ENCODE measurements at places on chromosomes 11 and 22. TPM values are rescaled to one million over a fixed set of nuclear protein-coding genes. Genes with fewer than 3 reads are reported as not detected.

GRCh38 chr11:6864438-6864837 is 1.6 kb downstream of the OR10A2 start:
- H3K36me3 ChIP-seq = no peaks in the 10 kb centered on the region
- H3K27me3 ChIP-seq = peaks cover 6% of the 10 kb centered on the region
- H3K4me1 ChIP-seq = no peaks in the 10 kb centered on the region
- H3K27ac ChIP-seq = no peak overlapping the region
- H3K4me3 ChIP-seq = no peak overlapping the region

- no peak overlapping the region for H3K27ac ChIP-seq
- no peak overlapping the region for H3K4me3 ChIP-seq
- H3K4me1 ChIP-seq = peaks cover 22% of the 10 kb centered on the region
These were observed 40.9 kb downstream of the EXT2 start for GRCh38 chr11:44136176-44136945.

DNA sequence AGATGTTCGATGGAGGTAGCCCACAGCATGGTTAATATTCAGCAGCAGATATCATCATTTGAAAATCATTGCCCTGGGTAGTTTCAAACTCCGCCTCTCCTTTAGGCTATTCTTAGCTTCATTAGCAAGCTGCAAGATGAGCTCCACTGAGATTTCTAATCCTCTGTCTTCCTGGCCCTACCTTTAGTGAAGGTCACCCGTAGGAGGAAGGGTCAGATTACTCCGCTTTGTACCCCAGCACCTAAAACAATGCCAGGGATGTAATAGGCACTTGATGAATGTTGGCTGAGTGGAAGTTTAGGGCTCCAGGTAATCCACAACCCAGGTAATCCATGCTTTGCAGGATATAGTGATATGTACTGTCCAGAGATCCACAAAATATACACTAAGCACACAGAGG is 260.1 kb upstream of the MTNR1B start:
- peaks cover 37% of the 10 kb centered on the region for H3K4me1 ChIP-seq
- no peak overlapping the region for H3K27ac ChIP-seq
- DNase-seq = no peak

DNA sequence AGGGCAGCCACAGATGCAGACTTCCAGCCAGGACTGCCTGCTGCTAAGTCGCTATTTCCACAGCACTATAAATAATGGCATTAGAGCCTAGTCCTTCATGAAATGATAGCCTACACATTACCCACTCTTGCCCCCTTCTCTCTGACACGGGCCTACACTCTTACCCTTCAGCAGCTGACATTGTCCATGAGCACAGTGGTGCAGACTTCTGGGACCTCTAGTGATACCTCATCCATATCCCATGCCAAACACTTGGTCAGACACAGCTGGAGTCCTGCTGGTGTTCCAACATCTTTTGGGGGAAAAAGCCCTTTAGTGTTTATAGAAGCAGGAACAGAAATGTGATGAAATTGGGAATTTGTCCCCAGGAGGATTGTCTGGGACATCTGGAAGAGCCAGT is 43.4 kb upstream of the RAB1B start:
- peaks cover 28% of the 10 kb centered on the region for H3K36me3 ChIP-seq
- H3K4me1 ChIP-seq = peaks cover 1% of the 10 kb centered on the region
- H3K4me3 ChIP-seq = no peak overlapping the region
- DNase-seq = no peak

GRCh38 chr11:133134314-133135173 is 397.8 kb downstream of the OPCML start:
- DNase-seq = no peak
- no peak overlapping the region for H3K27ac ChIP-seq
- H3K4me3 ChIP-seq = no peak overlapping the region
- peaks cover 15% of the 10 kb centered on the region for H3K27me3 ChIP-seq
- H3K36me3 ChIP-seq = no peaks in the 10 kb centered on the region

DNA sequence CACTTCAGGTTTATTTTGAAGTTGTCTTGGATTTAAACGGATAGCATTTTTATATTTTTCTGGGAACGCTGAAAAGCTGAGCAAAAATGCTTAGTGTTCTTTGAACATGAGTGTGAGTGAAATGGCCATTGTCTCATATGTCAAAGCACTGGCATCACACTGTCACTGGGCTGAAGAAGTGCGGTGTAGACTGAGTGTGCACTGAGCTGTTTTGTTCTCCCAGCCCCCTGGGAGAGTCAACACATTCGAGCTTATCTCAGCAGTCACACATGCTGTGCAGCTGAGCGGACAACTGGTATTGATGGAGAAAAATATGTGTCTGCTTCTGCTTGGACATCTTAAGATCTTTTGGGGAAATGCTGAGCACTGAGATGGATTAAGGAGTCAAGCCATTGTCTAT is 90.8 kb downstream of the TECTA start:
- no peaks in the 10 kb centered on the region for H3K36me3 ChIP-seq
- no peak overlapping the region for H3K27ac ChIP-seq
- no peak overlapping the region for H3K4me3 ChIP-seq
- H3K27me3 ChIP-seq = peaks cover 17% of the 10 kb centered on the region
- H3K4me1 ChIP-seq = no peaks in the 10 kb centered on the region

GRCh38 chr11:109405671-109406070 is 16.3 kb upstream of the C11orf87 start:
- H3K4me1 ChIP-seq = peaks cover 17% of the 10 kb centered on the region
- no peaks in the 10 kb centered on the region for H3K36me3 ChIP-seq
- no peak overlapping the region for H3K4me3 ChIP-seq
- H3K27ac ChIP-seq = peak overlapping the region; percentile 44

DNA sequence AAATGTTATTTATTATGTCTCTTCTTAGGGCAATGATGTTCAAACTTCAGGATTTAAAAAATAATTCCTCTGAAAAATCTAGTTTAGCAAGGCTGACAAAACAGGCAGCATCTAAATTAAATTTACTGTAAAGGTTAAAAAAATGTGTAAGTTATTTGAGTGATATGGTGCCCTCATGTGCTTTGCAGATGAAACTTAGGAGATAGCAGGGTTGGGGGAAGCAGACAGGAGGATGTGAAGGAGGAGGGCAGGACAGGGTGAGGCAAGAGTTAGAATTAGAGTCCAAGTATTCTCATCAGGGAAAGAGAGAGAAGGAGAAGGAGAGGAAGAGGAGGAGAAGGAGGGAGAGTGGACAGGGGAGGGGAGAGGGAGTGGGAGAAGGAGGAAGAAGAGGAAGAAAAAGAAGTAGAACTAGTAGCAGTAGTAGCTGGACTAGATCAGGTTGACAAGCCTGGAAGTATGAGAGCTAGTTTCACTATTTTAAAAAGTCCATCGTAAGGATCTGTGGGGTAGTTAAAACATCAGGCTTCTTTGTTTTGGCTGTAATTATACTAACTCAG is 141.2 kb upstream of the SESN3 start:
- H3K27ac ChIP-seq = no peak overlapping the region
- peaks cover 18% of the 10 kb centered on the region for H3K27me3 ChIP-seq
- peaks cover 14% of the 10 kb centered on the region for H3K4me1 ChIP-seq
- H3K36me3 ChIP-seq = peaks cover 1% of the 10 kb centered on the region
- DNase-seq = no peak

GRCh38 chr22:48257685-48258055 is 1495.2 kb downstream of the TBC1D22A start:
- no peaks in the 10 kb centered on the region for H3K4me1 ChIP-seq
- H3K36me3 ChIP-seq = no peaks in the 10 kb centered on the region

DNA sequence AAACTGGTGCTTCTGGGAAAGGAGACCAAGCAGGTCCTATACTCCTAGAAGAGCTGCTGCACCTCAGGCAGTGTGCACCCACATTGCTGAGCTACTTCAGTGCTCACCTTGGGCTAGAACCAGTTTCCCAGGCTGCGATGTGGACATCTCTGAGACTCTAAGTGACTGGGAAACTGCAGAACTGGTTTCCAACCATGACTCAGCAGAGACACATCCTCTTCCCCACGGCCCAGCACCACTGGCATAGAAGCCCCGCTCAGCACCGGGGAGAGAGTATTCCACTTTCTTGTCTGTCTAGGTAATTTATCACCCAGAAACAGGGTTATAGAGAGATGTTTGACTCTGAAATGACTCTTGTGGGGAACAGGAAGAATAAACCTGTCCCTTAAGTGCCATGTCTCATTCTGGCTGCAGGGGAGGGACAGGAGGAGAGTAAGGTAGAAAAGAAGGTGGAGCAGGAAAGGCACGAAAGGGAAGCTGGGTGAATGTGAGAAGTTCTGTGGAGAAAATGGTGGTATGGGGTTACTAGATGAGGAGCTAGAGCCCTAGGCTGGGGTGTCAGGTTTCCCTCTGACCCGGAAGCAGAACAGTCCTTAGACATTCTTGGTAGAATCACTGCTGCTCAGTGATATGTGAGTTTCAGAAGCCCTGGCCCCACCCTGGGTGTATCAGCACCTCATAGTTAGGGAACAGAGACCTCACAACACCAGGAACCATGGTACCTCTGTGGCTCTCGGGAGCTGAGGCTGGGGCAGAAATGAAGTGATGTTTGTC is 340.4 kb upstream of the NCAM1 start:
- H3K27me3 ChIP-seq = peaks cover 2% of the 10 kb centered on the region
- no peaks in the 10 kb centered on the region for H3K4me1 ChIP-seq
- H3K4me3 ChIP-seq = no peak overlapping the region
- no peak overlapping the region for H3K27ac ChIP-seq
- DNase-seq = no peak

- H3K4me1 ChIP-seq = peaks cover 10% of the 10 kb centered on the region
- H3K27me3 ChIP-seq = no peaks in the 10 kb centered on the region
- no peak overlapping the region for H3K27ac ChIP-seq
These were observed 74.0 kb upstream of the ATXN10 start for GRCh38 chr22:45597460-45598192.

- DNase-seq = no peak
- no peaks in the 10 kb centered on the region for H3K36me3 ChIP-seq
- no peak overlapping the region for H3K4me3 ChIP-seq
These were observed 1353.3 kb downstream of the FAM181B start for GRCh38 chr11:81380395-81380794.

- DNase-seq = no peak
- no peaks in the 10 kb centered on the region for H3K4me1 ChIP-seq
- no peaks in the 10 kb centered on the region for H3K36me3 ChIP-seq
- no peaks in the 10 kb centered on the region for H3K27me3 ChIP-seq
These were observed 192.7 kb downstream of the C11orf91 start for GRCh38 chr11:33507967-33508366.

The MPZL2 gene
- not detected for total RNA-seq

The SAA4 gene
- not detected for total RNA-seq
